ENCODE measurements at places on chromosomes 11 and 22.

DNA sequence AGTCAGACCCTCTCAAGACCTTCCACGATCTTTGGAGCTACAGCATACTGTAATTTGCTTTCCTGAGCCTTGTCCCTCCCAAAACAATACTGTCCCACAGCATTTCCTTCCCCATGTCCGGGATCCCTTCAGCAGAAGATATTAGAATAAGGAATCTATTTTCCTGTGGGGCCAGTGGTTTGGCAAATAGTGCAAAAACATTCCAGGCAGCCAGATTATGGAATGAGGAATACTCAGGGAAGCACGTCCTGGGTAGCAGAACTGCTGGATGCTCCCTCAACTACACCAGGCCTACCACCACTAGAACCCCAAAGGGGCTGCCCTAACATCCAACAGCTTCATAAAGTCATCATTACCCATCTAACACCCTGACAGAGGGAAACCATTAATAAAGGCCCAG lies 61.5 kb downstream of the AAMDC start:
- no peak for DNase-seq

GRCh38 chr22:26453216-26453615 lies 24.2 kb downstream of the ASPHD2 start:
- DNase-seq, result no peak

GRCh38 chr11:57515332-57516060 lies at the start of gene SLC43A1:
SLC43A1 (minus strand) TSS chr11:57515702; CDS start chr11:57514111, 1,591 bp downstream.
- DNase-seq, result peak; percentile 19

- DNase-seq, result no peak
Observed at GRCh38 chr22:24601217-24602104, 1.5 kb upstream of the GGT1 start.

DNA sequence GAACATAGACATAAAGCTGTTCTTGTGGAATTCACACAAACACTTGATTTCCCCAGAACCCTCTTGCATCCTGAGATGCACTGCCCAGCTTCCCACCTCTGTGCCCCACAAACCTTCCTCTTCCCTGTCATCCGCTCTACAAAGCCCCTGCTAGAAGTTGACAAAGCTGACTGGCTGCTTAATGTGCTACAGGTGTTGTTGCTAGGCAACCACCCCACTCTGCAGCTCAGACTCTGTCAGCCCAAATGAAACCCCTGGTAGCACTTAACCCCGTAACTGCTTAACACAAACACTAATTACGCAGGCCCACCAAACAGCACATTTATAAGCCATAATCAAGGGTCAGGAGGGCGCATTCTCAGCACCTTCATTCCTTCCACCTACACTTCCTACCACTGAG lies 172.0 kb upstream of the CADM1 start:
- no peak for DNase-seq

DNA sequence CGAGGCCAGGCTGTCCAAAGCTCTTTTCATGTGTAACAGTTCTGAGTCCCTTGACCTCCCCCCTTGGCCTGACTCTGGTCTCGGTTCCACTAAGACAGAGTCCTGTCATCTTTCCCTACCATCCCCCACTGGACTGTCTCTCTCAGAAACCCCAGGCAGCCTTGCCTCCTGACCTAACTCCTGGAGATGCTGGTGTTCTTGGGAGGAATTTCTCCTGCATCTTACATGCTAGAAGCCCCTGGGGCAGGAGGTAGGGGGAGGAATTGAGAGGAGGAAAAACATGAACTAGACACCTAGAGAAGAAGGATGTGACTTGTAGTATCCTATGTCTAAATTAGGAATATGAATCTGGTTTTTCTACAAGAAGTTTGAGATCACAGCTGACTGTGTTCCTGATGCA lies 648 bp upstream of the IL18BP start:
- no peak for DNase-seq

- no peak for DNase-seq
Observed at GRCh38 chr11:69220561-69221051, 64.9 kb downstream of the SMIM38 start.

GRCh38 chr11:66345316-66345649 lies 379 bp upstream of the BRMS1 start:
- DNase-seq, result no peak

GRCh38 chr11:57330029-57330428 lies 5.3 kb upstream of the TNKS1BP1 start:
- no peak for DNase-seq

DNA sequence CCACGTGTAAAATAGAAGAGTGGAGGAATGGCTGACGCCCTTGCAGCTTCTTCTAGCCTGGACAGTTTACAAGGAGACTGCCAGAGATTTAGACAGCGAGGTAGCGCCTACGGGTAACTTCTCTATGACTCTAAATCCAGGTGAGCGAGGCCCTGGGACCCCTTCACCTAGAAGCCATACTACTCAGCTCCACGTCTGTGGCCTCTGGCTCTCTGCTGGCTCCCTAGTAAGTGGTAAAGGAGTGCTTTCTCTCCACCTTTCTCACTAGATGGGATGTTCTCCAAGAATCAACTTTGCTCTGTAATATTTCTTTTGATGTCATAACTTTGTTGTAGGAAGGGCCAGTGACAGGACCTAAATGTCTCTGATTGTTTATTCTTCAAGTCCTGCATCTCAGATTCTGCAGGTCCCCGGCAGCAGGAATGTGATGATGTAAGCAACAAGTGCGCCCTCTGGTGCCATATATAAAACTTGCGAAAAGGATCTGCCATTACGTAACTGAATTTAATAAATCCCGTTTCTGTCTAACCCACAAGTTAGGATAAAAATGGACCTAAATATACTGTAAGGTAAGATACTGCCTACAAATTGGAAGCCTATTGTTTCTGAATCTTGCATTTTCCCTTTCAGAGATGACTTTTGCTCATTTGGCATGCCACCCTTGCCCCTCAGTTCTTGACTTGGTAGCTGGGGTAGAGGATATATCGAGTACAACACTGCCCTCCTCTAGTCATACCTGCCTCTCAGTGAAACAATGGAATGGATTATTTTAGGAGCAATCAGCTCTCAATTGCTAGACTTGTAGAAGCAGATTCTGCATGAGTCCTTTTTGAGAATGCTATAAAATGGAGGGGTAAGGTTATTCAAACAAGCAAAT lies 11.0 kb upstream of the PTPN5 start:
- peak; percentile 61 for DNase-seq

DNA sequence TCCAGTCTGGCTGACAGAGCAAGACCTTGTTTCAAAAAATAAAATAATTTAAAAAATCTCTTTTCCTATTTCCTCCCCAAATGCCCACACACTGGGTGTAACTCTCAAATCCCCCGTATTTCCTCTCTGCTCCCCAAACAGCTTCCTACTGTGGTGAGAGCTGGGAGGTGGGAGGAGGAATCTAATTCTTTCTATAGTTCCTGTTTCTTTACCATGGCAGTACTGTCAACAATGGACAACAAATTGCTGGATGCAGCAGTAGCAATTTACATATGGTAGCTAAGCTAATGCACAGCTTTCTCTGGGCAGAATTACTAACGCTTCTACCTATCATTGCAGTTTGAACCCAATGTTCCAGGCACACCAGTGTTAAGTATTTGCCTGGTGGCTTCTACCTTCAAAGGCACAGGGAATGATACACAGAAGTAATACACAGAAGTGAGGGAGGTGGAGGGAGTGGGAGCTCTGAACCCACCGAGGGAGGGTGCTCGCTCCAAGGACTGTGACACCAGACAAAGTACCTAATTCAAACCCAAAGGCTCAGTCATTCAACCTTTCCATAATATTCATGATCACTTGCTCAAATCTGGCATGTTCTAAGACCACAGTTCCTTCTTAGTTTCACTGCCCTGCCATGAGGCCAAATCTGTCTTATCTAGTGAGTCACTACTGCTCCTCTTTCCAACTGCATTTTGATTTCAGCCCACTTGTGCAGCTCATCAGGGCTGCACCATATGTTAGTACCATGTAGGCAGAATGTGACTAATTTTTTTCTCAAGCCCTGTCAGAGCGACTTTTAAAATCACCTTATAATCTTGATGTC lies 37.9 kb downstream of the CELF1 start:
- DNase-seq, result peak; percentile 80

DNA sequence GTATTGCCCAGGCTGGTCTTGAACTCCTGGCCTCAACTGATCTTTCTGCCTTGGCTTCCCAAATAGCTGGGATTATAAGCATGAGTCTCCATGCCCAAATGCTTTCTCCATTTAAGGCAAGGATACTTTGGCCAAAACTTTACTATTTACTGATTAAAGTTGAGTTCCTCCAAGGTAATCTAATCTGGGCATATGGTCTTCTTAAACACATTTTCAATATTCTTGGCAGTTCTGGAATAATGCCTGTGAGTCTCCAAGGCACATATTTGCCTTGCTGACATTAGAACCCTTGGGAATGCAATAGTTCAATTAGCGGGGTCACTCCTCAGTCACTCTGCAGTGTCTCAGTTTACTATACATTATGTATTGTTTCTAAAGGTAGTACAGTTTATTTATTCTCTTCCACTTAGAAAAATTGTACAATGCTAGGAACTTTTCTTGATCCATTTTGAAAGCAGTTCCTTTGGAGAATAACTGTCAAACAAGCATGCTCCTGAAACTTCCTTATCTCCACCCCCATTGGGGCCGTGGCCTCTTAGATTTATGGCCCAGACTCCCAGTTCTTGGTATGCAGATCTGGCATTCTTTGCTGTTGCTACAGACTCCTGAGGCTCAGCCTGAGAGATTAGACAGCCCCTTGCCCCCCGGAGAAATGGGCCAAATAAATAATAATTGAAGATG lies 13.1 kb upstream of the RAB38 start:
- no peak for DNase-seq

DNA sequence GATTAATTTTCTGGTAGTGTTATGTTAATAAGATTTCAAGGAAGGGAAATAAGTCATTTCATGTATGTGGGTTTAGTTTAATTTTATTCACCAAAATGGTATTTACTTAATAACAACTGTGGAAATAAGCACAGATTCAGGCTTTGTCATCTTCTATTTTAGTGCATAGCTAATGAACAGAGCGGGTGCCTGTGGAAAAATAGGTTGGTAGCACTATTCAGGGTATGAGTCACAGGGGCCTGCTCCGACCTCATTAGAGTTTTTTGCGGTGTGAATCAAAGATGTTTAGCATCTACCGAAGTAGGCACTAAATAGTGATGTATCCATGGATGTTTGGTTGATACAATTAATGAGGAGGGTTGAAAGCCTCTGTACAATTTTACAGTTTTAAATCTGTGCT lies 78.2 kb downstream of the FAT3 start:
- DNase-seq, result no peak

GRCh38 chr11:32706985-32707741 lies 87.3 kb downstream of the CCDC73 start:
- no peak for DNase-seq

- no peak for DNase-seq
Observed at GRCh38 chr11:131206671-131207070, 163.7 kb upstream of the NTM start.

DNA sequence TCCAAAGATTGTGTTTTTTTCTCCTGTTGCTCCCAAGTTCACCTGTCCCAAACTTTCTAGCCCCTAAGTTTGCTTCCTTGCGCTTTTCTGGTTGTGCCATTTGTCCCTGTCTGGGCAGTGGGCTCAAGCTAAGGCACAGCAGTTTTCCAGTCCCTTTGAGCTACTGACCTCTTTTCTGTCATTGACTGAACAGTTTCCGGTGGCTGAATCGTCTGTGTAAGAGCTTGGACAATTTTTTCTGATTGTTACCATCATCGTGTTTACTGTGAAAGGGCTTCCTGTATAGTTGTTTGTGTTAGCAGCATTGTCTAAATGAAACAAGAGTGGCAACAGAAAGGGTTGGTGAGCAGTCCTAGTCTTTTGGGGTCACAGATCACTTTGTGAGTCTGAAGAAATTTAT lies 49.8 kb downstream of the BMAL1 start:
- no peak for DNase-seq

DNA sequence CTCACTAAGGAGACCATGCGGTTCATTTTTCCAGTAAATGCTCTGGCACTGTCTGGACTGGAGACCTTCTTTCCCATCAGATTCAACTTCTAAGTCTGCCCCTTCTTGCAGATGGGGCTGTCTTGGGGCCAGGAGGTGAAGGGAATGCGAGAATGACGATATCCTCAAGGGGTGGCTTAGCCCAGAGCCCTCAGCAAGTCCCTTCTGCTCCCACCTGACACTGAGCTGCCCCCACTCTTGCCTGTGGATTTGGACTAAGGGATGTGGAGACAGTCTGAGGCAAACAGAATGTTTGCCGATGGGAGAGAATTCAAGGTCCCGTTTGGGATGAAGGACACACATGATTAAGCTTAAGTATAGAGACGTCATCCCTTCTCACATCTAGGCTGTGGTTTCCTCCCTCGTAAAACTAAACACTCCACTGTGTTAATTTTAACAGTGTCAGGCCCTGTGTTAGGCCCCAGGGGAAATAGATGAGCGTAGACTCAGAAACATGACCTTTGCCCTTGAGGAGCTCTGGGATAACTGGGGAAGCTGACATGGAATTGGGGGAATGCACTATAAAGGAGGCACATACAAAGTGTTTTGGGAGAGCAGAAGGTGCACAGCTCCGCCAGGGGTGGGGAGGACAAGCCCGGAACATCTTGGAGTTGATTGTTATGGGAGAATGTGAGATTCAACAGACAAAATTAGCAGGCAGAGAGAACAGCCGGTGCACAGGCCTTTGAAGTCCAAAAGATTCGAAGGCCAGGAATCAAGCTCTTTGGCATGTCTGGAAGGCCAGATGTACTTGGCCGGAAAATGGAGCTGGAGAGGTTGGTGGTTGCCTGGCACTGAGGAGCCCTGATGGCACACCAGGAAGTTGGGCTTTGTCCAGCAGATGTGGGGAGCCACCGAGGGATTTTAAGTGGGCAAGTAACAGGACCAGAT lies 71.6 kb downstream of the ST3GAL4 start:
- DNase-seq, result peak; percentile 82

Measured in NCI-H446 (cell line).